CD4-positive, CD25-positive, alpha-beta regulatory T cell (primary cell): ENCODE measurements at places on chromosomes 4 and X. TPM values are rescaled to one million over a fixed set of nuclear protein-coding genes. Genes with fewer than 3 reads are reported as not detected.
A peak's percentile ranks its signal among the peaks of the same experiment; 100 is the strongest.

The USP17L13 gene
- total RNA-seq: not detected

The HTN3 gene
- total RNA-seq: not detected

DNA sequence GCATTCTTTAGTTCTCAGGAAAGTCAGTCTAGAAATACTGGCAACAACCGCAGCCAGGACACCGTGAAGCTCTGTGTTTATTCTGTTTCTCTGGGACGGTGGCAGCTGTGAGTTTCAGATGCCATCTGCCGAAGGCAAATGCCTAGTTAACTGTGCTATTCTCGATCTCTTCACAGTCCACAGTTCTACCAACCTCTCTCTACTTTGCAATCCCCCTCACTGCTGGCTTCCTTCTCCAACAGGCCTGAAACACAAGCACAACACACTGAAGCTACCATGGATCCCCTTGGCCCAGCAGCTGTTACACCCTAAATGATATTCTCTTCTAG lies 118.8 kb downstream of the ZNF827 start:
- DNase-seq: no peak

The GAGE12F gene
- total RNA-seq: not detected

DNA sequence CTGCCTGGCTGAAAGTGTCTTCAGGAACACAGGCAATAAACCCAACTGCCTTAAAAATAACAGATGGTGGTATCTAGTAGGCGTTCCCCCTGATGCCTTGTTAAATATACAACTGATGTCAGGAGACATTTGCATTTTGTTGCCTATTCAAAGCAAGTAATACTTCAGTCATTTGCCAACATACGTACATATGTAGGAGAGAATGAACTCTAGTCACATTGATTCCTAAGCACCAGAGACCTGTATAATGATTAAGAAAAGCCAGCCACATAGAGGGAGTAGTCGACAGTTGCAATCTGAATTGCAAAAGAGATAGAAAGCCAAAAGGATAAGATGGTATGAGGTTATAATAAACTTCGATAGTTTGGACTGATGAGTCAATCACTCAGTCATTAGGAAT lies 191.0 kb upstream of the EMCN start:
- no peak for DNase-seq

GRCh38 chrX:69222103-69223090 lies 57.1 kb upstream of the PJA1 start:
- peak; percentile 46 for DNase-seq

The BEX1 gene
- total RNA-seq: 0.64 TPM

- DNase-seq: no peak
Measured at GRCh38 chr4:136319789-136320464, 1212.4 kb downstream of the PCDH18 start.

DNA sequence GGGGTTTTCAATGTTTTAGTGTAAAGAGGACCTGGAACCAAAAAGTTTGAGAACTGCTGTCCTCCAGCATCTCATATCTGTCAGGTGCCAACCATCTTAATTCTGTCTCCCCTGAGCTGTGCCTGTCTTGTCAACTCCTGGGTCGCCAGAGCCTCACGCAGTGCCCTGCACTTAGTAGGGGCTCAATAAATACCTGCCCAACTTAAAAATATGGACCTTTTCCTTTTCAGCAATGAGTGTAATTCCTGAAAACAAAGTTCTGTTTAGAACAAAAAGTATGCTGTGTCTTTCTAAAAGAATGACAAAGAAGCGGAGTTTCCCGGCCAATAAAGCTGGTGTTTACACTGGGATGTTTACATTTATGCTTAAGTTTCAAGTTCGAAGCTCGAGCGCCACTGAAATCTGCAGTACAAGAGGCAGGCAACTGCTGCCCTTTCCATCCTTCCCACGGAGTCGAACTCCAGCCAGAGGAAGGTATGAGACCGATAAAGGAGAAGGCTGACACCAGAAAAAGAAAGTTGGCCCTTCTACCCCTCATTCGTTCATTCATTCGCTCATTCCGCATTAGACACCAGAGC lies 1.1 kb upstream of the HTATSF1 start:
- DNase-seq: no peak

GRCh38 chr4:80731436-80731835 lies 299.1 kb upstream of the BMP3 start:
- DNase-seq: no peak

DNA sequence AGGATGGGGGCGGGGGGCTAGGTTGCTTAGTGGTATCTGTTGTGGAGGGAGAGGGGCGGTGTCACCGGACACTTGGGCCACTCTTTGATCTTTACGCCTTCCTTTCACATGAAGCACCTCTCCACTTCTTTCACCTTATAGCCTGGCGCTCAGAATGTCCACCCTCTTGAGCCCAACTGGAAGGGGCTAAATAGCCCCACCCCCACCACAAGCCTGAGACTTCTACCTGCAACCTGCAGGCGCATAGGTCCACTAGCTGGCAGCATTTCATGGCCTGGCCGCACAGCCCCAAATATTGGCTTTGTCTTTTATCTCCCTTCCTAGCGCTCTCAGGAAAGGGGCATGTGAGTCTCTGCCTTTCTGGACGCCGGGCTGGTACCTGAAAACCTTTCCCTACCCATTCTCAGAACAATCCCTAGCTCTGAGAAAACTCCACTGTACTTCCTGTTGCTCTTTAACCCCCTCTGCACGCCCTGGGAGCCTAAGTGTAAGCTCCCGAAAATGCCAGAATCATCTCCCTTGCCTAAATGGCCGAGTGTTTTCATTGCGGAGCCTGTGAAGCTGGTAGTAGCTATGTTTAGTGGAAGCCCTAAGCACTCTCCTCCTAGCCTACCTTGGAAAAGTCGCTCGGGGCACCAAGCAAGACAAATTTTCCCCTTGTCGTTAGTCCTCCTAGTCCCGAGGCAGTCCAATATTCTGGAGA lies 1.2 kb upstream of the TRPC5 start:
- DNase-seq: no peak

- DNase-seq: no peak
Measured at GRCh38 chr4:19583827-19584569, 667.7 kb upstream of the SLIT2 start.

GRCh38 chrX:23756165-23756564 lies 13.1 kb upstream of the ACOT9 start:
- DNase-seq: peak; percentile 29

The HAUS7 gene
- 43.1 TPM for total RNA-seq

DNA sequence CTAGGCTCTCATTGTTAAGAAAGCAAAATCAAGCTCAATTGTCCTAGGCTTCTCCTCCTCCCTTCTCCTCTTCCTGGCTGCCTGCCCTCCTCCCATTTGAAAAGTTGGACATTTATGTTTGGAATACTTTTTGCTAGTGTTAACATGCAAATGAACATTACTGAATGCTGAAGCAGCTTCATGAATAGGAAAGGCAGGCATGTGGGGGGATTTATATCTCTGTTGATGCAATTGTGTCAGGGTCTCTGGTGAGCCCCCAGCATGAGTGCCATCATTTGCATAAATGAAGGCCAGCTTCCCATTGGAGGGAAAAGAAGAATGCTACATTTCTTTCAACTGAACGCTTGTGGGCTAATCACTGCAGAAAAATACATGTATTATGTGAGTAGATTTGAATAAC lies 160.1 kb upstream of the NDST3 start:
- no peak for DNase-seq

DNA sequence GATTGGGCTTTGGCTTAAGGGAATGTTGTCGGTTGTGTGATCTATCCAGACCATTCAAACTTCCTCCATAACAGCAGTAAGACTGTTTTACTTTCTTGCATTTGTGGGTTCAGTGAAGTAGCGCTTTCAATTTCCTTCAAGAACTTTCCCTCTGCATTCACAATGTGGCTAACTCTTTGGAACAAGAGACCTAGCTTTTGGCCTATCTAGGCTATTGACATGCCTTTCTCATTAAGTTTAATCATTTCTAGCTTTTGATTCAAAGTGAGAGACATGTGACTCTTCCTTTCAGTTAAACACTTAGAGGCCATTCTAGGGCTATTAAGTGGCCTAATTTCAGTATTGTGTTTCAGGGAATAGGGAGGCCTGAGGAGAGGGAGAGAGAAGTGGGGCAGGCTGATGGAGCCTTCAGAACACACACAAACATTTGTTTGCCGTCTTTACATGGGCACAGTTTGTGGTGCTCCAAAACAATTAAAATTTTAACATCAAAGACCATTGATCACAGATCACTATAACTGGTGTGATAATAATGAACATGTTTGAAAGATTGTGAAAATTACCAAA lies 34.1 kb downstream of the ADH5 start:
- DNase-seq: no peak

The MND1 gene
- total RNA-seq: 0.67 TPM

The HAUS3 gene
- 140 TPM for total RNA-seq

DNA sequence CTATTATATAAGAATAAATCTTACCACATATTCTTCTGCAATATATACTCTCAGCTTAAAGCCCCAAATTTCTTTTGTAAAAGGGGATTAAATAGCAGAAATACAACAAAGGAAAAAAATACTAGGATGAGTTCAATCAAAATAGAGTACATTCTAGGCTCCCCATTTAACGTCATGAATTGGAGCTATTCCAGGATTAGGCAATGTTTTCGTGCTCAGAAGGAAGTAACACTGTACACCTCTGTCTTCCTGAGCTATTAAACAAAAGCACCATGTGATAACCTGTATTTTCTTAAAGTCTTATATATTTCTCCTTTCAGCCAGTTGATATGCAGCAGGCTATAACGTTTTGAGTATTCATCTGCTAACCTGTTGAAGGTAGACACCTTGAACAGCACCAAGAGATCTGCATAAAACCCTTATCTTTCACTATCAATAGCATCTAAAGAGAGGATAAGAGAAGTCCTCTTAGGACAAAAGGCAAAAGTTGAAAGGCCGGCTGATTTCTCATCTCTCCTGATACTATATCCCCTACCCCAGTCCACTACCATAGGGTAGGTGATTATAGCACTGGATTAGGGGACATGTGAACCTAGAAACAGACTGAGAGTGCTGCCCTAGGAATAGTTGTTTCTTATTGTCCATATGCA lies 31.5 kb downstream of the TEC start:
- DNase-seq: no peak

The RNF150 gene
- 0.07 TPM for total RNA-seq

The SSX3 gene
- total RNA-seq: not detected

DNA sequence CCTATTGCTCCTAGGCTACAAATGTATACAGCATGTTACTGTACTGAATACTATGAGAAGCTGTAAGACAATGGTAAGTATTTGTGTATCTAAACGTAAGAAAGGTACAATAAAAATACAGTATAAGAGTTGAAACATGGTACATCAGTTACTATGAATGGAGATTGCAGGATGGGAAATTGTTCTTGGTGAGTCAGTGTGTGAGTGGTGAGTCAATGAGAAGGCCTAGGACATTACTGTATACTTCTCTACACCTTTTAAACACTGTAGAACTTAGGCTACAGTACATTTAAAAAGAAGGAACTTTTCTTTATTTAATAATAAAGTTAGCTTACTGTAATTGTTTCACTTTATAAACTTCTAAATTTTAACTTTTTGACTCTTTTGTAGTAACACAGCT lies 2603.2 kb downstream of the PCDH7 start:
- no peak for DNase-seq

GRCh38 chr4:8235224-8235623 lies 34.3 kb upstream of the HTRA3 start:
- DNase-seq: no peak

DNA sequence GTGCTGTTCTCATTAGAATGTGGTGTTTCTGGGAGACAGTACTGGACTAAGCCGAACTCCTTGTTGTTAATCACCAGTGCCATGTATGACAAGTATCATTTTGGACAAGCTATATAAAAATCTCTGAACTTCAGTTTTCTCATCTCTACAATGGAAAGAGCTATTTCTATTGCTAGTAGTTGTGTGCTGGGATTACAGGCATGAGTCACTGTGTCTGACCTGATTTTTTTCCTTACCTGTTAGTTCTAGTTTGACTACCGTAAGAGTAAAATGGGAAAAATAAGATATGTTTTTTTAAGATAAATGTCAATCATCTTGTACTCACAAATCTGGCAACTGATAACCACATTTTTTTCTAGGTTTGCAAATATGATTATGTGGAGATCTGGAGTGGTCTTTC lies 192.3 kb downstream of the TLL1 start:
- no peak for DNase-seq

- no peak for DNase-seq
Measured at GRCh38 chr4:140704964-140705363, 51.2 kb downstream of the TBC1D9 start.

DNA sequence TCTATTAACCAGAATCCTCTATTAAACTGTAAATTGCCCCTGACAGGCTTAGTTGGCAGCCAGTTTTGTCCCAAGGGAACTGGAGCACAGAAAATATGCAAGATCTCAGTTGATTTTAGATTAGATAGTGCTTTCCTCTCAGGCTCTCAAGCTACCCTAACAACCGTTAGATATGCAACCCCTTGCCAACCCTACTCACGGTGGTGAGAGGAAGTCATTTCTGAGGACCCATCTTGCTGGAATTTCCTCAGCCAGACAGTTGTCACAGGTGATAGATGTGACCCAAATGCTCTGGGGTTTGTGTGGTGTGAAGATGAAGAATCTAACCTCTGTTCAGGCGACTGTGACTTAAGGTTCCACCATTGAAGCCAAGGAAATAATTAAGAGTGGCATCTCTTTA lies 447.1 kb downstream of the MID1IP1 start:
- DNase-seq: no peak

DNA sequence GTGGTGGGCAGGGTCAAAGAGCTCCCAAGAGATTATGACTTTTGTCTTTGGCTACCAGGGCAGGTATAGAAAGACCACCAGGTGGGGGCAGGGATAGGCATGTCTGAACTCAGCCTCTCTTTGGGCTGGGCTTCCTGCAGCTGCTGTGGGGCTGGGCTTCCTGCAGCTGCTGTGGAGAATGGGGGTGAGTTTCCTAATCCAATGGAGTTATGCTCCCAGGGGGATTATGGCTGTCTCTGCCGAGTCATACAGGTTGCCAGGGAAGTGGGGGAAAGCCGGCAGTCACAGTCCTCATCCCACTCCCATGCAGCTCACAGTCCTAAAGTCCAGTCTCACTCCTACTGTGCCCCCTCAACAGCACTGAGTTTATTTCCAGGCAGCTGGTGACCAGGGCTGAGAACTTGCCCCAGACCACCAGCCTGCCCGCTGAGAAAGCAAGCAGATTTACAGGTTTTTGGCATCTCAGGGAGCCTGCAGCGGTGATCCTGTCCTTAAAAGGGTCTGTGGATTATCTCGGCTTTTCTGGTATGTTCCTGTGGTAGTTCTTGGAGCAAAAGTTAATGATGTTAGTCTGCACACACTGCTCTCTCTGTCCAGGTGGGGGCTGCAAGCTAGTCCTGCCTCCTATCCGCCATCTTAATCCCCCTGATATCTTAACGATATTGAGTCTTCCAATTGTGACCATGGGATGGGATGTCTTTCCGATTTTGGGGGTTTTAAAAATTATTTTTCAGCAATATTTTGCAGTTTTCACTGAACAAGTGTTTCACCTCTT lies 133.4 kb downstream of the RTL9 start:
- no peak for DNase-seq
